GM12892 (cell line): ENCODE measurements at places on chromosomes 4 and X.

DNA sequence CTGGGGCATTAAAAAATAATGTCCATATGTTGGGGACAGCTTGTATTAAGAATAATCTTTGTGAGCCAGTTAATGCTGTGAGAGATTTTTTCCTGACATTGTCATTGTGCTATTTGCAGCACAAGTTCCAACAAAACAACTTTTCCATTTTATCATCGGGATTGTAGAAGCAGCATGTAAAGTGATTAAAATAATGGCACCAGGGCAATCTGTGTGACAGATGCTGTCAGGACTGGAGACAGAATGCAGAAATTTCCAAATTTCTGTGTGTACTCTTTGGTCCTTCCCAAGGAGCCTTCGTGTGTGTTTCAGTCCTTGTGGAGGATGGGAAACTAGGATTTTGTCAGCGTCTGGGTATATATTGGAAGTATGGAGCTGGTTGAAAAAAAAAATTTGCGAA lies 101.5 kb upstream of the LIMCH1 start:
- no peak for DNase-seq

GRCh38 chr4:39335566-39335965 lies 30.6 kb downstream of the RFC1 start:
- no peak for DNase-seq

DNA sequence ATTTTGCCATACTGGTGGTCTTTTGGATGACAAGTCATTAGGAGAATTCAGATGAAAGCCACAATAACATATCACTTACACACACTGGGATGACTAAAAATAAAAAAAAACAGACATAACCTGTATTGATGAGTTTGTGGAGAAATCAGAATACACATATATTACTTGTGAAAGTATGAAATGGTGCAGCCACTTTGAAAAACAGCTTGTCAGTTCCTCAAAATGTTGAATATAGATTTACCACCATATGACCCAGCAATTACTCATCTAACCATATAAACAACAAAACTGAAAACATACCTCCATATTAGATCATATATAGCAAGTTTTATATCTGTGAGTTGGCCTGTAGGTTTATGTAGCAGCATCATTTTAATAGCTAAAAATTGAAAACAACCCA lies 608.7 kb downstream of the TLL1 start:
- DNase-seq, result no peak

GRCh38 chrX:54166915-54167314 lies 16.1 kb downstream of the FAM120C start:
- DNase-seq, result no peak

- no peak for DNase-seq
Observed at GRCh38 chr4:106522839-106523238, 154.3 kb upstream of the GIMD1 start.

DNA sequence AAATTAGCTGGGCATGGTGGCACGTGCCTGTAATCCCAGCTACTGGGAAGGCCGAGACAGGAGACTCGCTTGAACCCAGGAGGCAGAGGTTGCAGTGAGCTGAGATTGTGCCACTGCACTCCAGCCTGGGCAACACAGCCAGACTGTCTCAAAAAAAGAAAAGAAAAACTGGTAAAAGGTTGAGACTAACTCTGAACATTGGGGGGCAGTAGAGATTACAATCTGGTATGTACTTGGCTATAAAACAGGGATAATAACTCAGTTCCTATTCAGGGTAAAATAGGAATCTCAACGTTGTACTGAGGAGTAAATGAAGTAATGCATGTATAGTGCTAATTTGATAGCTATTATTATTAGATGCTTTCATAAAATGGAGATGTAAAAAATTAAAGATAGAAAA lies 12.5 kb upstream of the KLF8 start:
- no peak for DNase-seq

- DNase-seq, result no peak
Observed at GRCh38 chrX:134074151-134074550, 88.8 kb upstream of the GPC3 start.

DNA sequence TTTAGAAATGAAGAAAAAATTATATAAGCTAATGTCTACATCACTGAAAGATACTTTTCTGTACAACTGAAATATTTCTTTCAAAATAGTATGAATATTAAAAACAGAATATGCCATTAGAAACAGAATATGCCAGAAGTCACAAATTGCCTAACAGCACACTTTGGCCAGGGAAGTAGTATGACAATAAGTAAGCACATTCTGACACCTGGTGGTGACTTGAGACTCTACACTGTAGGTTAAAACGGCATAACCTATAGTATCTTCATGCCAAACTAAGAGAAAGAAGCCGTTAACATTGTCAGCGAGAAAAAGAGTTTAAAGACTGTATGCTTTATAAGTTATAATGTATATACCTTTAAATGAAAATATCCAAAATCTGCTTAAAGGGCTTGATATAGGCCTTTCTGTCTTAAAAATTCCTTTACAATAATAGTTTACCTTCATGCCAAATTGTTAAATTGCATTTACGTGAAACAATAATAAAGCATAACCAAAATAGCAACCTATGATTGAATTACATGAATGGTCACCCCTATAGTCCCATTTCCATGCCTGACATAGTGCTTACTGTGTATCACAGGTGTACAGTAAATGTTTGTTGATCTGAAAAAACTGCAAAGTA lies 32.8 kb downstream of the FAM13A start:
- peak; percentile 13 for DNase-seq

GRCh38 chrX:24833695-24834094 lies 140.0 kb downstream of the POLA1 start:
- DNase-seq, result no peak

DNA sequence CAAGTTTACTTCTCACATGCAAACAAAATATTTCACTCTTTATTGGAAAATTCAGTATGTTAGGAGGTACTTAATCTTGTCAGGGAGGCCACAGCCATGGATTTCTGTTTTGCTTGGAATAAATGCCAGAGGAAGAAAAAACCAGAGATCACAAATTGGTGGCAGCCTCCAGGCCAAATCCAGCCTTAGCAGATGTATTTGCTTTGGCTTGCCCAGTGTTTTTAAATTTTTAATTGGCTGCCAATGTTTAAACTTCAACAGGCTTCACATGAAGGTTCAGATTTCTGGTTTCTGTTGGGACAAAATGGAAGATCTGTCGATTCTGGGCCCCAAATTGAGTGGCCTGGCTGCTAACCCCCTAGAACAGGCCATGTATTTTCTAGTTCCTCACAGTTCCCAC lies 19.2 kb downstream of the YY2 start:
- DNase-seq, result no peak

GRCh38 chr4:41458689-41459088 lies 79.3 kb upstream of the LIMCH1 start:
- DNase-seq, result no peak

- DNase-seq, result peak; percentile 9
Observed at GRCh38 chrX:6738518-6739470, 203.9 kb upstream of the VCX3A start.

DNA sequence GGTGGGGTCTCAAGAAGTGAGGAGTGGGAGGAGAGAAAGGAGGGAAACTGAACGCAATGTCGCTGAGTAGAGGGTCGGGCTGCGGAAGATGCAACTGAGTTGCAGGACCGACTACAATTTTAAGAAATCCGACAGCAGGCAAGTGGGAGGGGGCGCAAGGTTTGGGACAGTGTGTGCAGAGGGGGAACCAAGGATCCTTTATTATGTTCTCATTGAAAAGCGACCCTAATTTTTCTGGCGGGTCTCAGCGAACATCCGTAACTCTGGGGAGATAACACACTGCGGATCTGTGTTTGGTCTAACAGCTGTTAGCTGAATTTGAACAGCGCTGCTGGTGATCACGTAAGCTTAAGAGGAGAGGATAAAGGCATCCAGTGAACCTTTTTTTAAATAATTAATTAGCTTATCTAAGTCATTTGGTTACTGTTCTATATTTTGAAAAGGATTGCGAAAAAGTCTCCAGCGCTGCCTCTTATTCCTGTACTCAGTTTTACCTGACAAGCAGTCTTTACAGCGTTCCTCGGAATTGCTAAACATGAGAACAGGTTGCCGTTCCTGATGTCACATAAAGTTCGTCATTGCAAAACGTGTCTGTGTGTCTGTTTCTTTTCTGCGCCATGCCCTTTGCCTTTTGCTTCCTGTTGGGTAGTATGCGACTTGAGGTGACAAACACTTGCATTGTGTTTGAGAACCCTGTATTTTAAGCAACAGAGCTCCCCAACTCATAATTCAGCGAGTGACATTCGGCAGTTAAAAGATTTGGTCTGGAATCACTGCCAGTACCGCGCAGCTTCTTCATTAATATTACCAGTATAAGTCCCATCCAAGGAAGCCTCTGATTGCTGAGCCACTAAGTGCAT lies 1.3 kb downstream of the HTR2C start:
- DNase-seq, result no peak

GRCh38 chr4:30714408-30715031 lies 5.6 kb upstream of the PCDH7 start:
- DNase-seq, result no peak

DNA sequence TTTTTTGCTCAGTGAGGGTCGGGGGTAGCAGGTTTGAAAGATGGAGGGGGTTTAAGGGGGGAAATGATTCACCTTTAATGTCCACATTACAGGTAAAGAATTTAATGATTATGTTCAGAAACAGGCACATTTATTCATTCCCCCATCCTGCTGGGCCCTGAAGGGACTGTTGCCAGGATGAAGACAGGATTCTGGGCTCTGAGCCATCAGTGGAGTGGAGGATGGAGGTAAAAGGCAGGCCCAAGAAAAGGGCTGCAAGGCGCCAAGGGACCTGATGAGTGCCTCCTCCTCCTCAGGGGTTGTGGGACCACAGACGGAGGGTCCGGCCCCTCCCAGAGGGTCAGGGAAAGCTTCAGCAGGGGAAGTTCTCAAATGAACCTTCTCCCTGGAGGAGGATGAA lies 40.4 kb upstream of the PROM1 start:
- no peak for DNase-seq

- DNase-seq, result no peak
Observed at GRCh38 chrX:134752981-134753717, 94.9 kb upstream of the PLAC1 start.

DNA sequence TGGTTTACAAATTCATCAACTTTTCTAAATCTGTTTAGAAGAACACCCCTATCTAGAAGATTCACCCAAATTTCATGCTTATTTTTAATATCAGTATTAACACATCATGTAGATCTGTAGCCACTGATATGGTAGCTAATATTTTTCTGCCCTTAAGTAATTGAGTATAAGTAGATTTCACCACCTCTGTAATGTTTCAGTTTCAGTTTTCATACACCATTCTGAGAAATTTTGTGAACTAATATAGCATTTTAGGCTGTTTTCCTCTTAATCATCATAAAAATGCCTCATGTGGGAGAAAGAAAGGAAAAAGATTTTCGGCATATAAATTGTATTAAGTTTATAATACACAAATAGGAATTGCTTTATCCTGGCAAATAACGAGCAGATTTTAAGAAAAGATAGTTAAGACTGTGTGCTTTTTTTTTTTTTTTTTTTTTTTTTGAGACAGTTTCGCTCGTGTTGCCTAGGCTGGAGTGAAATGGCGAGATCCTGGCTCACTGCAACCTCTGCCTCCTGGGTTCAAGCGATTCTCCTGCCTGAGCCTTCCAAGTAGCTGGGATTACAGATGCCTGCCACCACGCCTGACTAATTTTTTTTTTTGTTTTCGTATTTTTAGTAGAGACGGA lies 21.4 kb upstream of the RBPJ start:
- no peak for DNase-seq

DNA sequence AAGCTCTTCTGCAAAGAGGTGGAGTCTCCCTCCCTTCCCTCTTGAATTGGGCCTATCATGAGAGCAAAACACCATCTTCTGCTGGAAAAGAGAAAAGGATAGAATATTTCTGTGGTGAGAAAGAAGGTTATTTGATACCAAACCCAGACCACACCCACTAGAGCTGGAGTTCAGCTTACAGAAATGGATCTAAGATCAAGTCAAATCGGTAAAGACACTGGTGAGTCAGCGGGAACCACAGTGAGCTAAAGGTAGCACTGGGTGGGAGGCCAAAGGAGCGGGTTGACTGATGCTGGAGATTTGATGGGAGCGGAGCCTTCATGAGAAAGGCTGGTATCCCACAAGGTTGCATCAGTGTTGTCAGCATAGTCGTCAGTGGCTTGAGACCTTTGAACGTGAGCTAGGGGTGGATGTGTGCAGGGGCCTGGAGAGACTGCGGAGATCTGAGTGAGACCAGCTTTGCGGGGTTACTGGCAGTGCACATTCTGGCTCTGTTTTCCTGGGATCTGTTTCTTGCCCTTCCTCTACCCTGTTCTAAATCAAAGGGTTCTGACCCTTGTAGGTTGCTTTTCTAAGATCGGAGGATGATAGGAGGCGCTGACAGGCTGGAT lies 106.4 kb upstream of the SCOC start:
- DNase-seq, result no peak

DNA sequence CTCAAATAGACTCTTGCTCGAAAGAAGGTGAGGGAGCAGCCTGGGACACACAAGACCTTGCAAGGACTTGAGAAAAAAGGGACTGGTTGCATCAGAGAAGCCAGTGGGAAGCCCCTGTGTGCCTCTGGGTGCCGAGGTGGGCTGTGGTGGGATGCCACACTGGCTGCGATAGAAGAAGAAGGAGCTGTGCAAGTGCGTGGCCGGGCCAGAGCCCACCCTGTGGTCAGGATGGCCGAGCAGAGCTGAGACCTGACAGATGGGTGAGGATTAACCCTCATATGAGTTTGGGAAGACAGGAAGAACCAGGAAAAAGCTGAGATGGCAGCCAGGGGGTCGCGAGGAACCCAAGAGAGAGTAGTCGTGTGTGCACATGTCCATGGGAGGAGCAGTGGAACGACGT lies 44.6 kb upstream of the HGFAC start:
- no peak for DNase-seq

DNA sequence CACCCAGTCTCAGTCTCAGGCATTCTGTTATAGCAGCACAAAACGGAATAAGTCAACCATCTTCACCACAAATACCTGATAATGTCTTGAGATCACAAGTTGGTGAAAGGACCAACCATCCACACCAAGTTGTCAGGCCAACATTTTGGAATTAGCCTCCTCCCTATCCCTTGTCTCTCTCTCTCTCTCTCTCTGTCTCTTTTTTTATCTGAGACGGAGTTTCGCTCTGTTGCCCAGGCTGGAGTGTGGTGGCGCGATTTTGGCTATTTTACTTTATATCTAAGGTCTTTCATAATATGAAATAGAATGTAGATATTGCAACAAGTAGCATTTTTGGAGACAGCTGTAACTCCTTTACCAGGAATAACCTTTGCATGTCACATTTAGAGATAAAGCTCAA lies 15.7 kb downstream of the ADH1A start:
- no peak for DNase-seq

DNA sequence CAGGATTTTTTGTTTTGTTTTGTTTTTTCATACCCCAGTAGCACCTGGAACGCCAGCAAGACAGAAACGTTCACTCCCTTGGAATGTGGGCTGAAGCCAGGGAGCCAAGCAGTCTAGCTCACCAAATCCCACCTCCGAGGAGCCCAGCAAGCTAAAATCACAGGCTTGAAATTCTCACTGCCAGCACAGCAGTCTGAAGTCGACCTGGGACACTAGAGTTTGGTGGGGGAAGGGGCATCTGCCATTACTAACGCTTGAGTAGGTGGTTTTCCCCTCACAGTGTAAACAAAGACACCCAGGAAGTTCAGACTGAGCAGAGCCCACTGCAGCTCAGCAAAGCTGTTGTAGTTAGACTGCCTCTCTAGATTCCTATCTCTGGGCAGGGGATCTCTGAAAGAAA lies 99.6 kb upstream of the FGF16 start:
- DNase-seq, result no peak
